ENCODE measurements at places on chromosomes 11 and 22. TPM values are rescaled to one million over a fixed set of nuclear protein-coding genes. Genes with fewer than 3 reads are reported as not detected.

- peak; percentile 47 for DNase-seq
- no peak overlapping the region for H3K4me3 ChIP-seq
- peak overlapping the region; percentile 43 for H3K27ac ChIP-seq
- H3K36me3 ChIP-seq = peaks cover 47% of the 10 kb centered on the region
- peaks cover 43% of the 10 kb centered on the region for H3K4me1 ChIP-seq
Measured at GRCh38 chr11:64764040-64764611, 4.4 kb upstream of the PYGM start.

DNA sequence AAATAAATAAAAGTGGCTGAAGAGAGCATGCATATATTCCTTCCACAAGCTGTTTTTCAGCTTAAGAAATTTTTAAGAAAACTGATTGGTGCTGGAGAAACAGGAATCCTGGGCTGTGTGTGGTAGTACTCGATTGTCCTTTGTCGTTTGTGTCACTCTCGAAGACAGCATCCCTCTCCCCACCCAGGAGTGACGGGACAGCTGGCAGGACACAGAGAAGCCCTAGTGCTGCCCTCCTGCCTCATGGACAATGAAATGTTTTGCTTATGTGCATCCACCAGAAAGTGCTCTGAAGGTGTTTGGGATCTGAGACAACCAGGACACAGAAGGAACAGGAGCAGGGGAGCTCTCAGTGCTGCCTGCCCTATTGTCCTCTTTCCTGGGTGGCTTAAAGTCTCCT is 12.8 kb downstream of the PLAAT4 start:
- H3K4me1 ChIP-seq = peaks cover 4% of the 10 kb centered on the region
- H3K27me3 ChIP-seq = peaks cover 10% of the 10 kb centered on the region
- H3K36me3 ChIP-seq = no peaks in the 10 kb centered on the region
- H3K4me3 ChIP-seq = no peak overlapping the region
- no peak overlapping the region for H3K27ac ChIP-seq

The EIF1AD gene
- 36.6 TPM for total RNA-seq

The GGTLC2 gene
- total RNA-seq = 1.4 TPM

The OR6T1 gene
- total RNA-seq = not detected

DNA sequence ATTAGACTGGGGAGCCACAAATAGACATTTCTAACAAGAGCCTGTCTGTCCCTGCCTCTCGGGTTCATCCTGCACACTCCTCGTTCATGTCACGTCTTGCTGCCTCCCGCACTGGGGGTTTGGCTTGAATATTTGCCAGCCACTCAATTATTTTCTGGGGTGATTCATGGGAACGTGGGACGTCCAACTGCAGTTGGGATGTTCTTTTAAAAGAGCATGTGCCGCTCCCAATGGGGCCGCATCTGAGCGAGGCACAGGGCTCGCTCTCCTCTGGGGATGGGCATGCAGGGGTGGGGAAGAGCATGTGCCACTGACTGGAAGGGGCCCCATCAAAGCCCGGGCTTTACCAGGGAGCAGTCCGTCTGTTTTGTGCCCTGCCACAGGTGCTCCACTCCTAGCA is 43.4 kb downstream of the PARVG start:
- H3K4me3 ChIP-seq = no peak overlapping the region
- H3K27ac ChIP-seq = no peak overlapping the region
- H3K27me3 ChIP-seq = peaks cover 43% of the 10 kb centered on the region
- DNase-seq = peak; percentile 44
- no peaks in the 10 kb centered on the region for H3K4me1 ChIP-seq

DNA sequence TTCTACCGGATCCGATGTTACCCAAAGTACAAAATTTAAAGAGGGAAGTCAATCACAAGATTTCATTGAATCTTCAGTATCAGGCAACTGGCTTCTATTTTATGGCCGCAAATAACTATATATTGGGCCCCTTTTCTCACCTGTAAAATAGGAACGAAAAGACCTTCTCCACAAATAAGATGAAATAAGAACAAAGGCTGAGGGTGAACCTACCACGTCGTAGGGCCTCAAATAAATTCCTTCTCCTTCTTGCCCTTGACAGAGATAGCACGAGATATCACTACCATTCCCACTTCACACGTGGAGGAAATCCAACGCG is 794 bp upstream of the EMSY start:
- H3K27ac ChIP-seq = peak overlapping the region; percentile 98
- peaks cover 3% of the 10 kb centered on the region for H3K36me3 ChIP-seq
- H3K4me3 ChIP-seq = peak overlapping the region; percentile 96
- no peaks in the 10 kb centered on the region for H3K27me3 ChIP-seq

The GAL3ST1 gene
- 2.8 TPM for total RNA-seq

- no peak for DNase-seq
Measured at GRCh38 chr11:8697054-8697453, 14.5 kb downstream of the RPL27A start.

DNA sequence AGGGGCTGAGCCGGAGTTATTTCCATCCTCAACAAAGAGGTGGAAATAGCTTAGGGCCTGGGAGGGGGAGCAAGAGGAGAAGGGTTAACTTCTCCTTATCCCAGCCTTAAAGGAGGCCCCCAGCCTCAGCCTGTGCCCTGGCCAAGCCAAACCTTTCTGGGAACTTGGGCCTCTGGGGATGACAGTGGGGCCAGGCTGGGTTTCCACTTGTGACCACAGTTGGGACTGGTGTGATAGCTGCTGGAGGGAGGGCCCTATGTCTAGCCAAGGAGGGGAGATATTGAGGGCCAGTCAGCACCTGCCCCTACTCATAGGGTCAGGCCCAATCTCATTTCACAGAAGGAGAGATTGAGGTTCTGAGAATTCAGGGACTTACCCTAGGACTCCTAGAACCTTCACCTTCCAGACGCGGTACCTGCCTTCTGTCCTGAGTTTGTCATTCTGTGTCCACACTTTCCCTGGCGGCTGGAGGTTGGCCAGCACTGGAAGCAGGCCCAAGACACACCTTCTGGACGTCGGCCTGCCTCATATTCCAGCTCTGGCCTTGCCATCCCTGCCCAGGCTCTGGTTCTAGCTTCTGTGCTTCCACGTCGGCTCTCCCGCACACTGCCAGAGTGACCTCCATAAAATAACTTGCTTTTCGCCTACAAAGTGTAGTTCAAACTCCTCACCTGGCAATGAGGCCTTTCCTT is 3.1 kb downstream of the RELT start:
- H3K36me3 ChIP-seq = no peaks in the 10 kb centered on the region
- H3K27me3 ChIP-seq = no peaks in the 10 kb centered on the region
- peaks cover 32% of the 10 kb centered on the region for H3K4me1 ChIP-seq
- no peak overlapping the region for H3K4me3 ChIP-seq
- no peak for DNase-seq

- peaks cover 27% of the 10 kb centered on the region for H3K4me1 ChIP-seq
- DNase-seq = no peak
- H3K27me3 ChIP-seq = no peaks in the 10 kb centered on the region
- H3K27ac ChIP-seq = no peak overlapping the region
- no peaks in the 10 kb centered on the region for H3K36me3 ChIP-seq
- no peak overlapping the region for H3K4me3 ChIP-seq
Measured at GRCh38 chr11:109972181-109972715, 120.9 kb upstream of the ZC3H12C start.

The MIAT gene
- 3.5 TPM for total RNA-seq
